ENCODE measurements at places on chromosomes 6 and 20. TPM values are rescaled to one million over a fixed set of nuclear protein-coding genes. Genes with fewer than 3 reads are reported as not detected.

Gene SAMD3
- total RNA-seq: not detected

Gene PROKR2
- total RNA-seq: not detected

Gene ACTL10
- total RNA-seq: 1.6 TPM

Gene MAP3K7
- 33.4 TPM for total RNA-seq

Gene SERPINB6
- 114 TPM for total RNA-seq

Gene SOX12
- total RNA-seq: 5.1 TPM

Gene HLA-DRA
- 2.9 TPM for total RNA-seq

Gene ZFAND3
- total RNA-seq: 11.3 TPM

Gene TMEM244
- total RNA-seq: not detected

Gene CHRNA4
- not detected for total RNA-seq

Gene GSTA3
- not detected for total RNA-seq

Gene C6orf141
- total RNA-seq: 55.0 TPM

Gene UBD
- total RNA-seq: 231 TPM

Gene CRISP3
- not detected for total RNA-seq

Gene TJAP1
- 6.8 TPM for total RNA-seq

Gene OR12D3
- total RNA-seq: not detected

Gene HCRTR2
- not detected for total RNA-seq

Gene DLK2
- 1.1 TPM for total RNA-seq

Gene SEC63
- 29.0 TPM for total RNA-seq

Gene POLR3F
- 7.1 TPM for total RNA-seq

Gene TFAP2C
- total RNA-seq: under 0.01 TPM

Gene TSHZ2
- 0.65 TPM for total RNA-seq

Gene KHDC1L
- total RNA-seq: not detected

Gene SLC17A1
- total RNA-seq: not detected

Gene TRIM10
- not detected for total RNA-seq

Gene SLC44A4
- 0.06 TPM for total RNA-seq

Gene PXDC1
- total RNA-seq: 104 TPM

Gene ITPA
- total RNA-seq: 34.5 TPM

Gene LINC00237
- not detected for total RNA-seq

Gene HDGFL1
- not detected for total RNA-seq

Gene FAM184A
- 0.38 TPM for total RNA-seq

Gene CLVS2
- not detected for total RNA-seq

Gene RSPH9
- 0.16 TPM for total RNA-seq

Gene TRIM15
- total RNA-seq: not detected

Gene KAT14
- 7.0 TPM for total RNA-seq

Gene PARD6B
- total RNA-seq: 0.82 TPM

Gene POU5F1
- total RNA-seq: 0.19 TPM

Gene RRAGD
- total RNA-seq: 0.49 TPM

Gene CCN6
- not detected for total RNA-seq

Gene RPP40
- total RNA-seq: 10.2 TPM

Gene RAET1E
- total RNA-seq: not detected

Gene ECT2L
- total RNA-seq: not detected

Gene CST2
- not detected for total RNA-seq

Gene AK9
- total RNA-seq: 2.8 TPM

Gene IP6K3
- not detected for total RNA-seq

Gene IYD
- not detected for total RNA-seq

Gene ANKRD6
- 13.0 TPM for total RNA-seq

Gene RAB32
- total RNA-seq: 70.1 TPM

Gene CLPSL1
- not detected for total RNA-seq

Gene LY6G6F
- not detected for total RNA-seq

Data from bladder microvascular endothelial cell (primary cell).